ENCODE measurements at places on chromosomes 12 and 14.

GRCh38 chr12:65269603-65270002 lies 8.9 kb upstream of the MSRB3 start:
- DNase-seq = no peak

DNA sequence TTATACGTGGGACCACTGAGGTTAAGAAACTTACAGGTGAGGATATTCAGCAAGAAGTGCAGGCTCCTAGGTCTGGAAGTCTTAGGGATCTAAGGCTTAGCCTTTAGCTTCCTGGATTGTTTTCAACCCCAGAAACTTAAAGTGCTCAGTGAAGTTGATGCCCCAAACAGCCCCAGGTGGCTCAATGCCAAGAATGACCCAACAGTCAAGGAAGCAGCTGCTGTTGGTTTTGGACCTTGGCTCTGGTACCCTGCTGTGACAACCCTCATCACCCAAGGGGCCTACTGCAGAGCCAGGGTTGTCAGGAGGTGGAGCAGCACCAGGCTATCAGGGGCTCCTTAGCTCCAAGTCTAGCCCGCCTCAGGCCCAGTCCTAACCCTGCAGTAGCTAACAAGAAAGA lies 36.8 kb downstream of the VDR start:
- DNase-seq = no peak

GRCh38 chr14:102778338-102779083 lies 1.3 kb downstream of the TRAF3 start:
- peak; percentile 25 for DNase-seq

DNA sequence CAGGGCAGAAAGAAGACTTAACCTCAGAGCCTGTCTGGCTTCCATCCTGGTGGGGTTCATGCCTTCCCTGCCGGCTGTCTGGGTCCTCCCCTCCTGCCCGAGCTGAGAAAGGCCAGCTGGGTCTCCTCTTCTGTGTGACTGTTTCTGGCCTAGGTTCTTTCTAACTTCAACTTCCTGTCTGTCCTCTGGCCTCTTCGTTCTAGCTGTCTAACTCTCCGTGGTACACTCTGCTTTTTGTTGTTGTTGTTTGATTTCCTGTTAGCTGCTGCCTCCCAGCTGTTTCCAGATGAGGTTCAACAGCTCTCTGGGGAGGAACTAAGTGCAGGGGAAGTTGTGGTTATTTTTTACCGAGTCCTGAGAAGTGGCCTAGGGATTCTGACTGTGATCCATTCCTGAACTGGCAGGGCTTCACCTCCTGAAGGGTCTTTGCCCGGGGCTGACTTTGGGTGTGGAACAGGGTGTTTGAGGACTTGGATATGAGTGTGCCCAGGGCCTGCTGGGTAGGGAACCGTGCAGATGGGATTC lies 3.2 kb downstream of the MLXIP start:
- peak; percentile 55 for DNase-seq

- DNase-seq = no peak
These were observed 163.2 kb downstream of the DYRK2 start for GRCh38 chr12:67811437-67812361.

- no peak for DNase-seq
These were observed 34.6 kb downstream of the FIGNL2 start for GRCh38 chr12:51813931-51814310.

GRCh38 chr12:57370696-57371095 lies 60.1 kb downstream of the R3HDM2 start:
- DNase-seq = no peak

GRCh38 chr12:109740694-109741245 lies 27.1 kb downstream of the FAM222A start:
- DNase-seq = no peak

DNA sequence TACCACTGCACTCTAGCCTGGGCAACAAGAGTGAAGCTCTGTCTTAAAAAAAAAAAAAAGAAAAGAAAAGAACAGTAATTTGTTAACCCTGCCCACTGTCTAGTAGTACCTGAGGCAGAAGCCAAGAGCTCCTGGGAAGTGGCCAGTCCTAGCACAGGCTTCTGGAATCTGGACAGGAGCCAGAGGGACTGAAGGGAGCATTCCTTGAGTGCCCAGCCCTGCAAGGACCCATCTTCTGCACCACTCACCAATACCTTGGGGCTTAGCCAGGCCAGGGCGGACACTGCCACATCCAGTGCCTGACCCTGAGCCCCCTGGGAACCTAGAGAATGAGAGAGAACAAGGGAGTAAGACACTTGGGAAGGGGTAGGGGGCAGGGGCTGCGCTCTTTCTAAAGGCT lies 33.7 kb downstream of the PARP2 start:
- no peak for DNase-seq

- no peak for DNase-seq
These were observed 39.7 kb upstream of the PARP11 start for GRCh38 chr12:3912863-3913262.

DNA sequence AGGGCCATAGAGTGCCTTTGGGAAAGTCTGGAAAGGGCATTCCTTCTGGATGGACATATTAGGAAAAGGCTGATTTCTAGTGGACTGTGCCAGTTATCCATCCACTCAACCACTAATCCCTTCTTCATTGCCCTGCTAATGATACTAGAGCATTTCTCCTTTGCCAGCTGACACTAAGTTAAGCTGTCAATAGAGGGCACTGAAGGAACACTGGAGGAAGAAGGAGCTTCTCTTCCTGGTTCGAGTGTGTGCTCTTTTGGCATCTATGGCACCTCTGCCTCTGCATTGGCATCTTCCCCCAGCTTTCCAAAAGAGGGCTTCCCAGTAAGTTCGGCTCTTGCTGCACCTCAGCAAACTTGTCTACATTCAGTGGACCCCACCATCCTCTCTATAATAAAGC lies 165.4 kb downstream of the DERA start:
- DNase-seq = peak; percentile 3

- DNase-seq = no peak
These were observed 27.0 kb upstream of the ESRRB start for GRCh38 chr14:76348898-76349297.

GRCh38 chr14:74405663-74406062 lies 20.3 kb downstream of the SYNDIG1L start:
- no peak for DNase-seq

DNA sequence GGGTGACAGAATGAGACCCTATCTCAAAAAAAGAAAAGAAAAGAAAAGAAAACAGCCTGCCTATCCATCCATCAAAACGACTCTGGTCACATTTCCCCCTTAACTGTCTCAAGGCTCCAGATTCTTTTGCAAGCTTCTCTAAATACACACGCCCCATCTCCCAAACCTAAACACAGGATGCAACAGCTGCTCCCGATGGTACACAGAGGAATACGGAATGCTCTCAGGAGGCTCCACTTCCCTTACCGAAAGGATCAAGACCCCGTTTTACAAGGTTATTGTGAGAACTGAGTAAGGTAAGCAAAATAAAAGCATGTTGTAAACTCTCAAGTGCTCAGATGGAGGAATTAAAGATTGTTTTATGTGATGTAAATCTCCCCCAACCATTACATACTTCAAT lies 62.3 kb downstream of the NT5DC3 start:
- no peak for DNase-seq

All from globus pallidus (tissue), 1 donor.